ENCODE measurements at places on chromosomes 3 and 15.

GRCh38 chr15:77710637-77711036 is 77.9 kb upstream of the LINGO1 start:
- DNase-seq = no peak

DNA sequence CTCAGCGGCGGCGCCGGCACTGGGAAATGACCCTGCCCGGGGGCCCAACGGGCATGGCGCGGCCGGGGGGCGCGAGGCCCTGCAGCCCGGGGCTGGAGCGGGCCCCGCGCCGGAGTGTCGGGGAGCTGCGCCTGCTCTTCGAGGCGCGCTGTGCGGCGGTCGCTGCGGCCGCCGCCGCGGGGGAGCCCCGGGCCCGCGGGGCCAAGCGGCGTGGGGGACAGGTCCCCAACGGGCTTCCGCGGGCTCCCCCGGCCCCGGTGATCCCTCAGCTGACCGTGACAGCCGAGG is 172 bp downstream of the ITPKA start:
- no peak for DNase-seq

DNA sequence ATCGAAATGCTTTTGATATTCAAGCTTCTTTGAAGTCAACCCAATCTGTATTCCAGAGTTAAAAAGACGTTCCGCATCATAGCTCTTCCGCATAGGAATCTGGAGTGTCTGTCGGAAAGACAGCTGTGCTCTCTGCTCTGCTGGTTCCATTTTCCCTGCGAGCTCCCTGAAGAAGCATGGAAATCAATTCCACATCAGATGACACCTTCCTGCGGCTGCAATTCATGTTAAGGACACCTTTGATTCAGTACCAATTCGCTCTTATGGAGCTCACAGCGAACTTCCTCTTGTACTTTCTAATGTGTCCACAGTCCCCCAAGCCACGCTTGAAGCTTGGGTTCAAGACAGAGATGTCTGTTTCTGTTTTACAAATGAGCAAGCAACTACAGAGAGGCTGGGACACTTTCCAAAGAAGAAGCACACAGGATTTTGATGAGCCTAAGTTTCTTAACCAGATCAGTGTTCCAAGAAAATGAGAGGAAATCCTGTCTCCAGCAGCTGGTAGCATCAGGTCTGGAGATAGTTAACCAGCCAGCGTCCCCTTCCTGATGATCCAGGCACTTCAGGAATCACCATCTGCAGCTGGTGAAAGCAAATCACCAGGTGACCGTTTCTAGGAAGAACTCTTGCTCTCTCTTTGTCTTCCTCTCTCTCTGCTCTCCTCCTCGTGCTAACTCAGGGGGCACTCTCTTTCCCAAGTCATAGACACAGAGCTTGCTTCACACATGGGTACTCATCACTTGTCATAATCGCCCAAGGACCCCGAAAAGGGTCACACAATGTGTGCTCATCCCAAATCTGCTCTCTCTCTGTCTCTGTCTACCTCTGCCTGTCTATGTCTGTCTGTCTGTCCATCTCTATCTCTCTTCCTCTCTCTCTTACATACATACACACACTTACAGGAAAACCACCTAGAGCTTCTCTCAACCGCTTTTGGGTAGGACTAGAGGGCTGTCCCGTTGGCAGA is 281.8 kb downstream of the FAM43A start:
- DNase-seq = no peak

GRCh38 chr3:177681852-177682251 is 484.6 kb upstream of the TBL1XR1 start:
- no peak for DNase-seq

- DNase-seq = no peak
These were observed 247.1 kb downstream of the CHST2 start for GRCh38 chr3:143366672-143367071.

- no peak for DNase-seq
These were observed 8.9 kb downstream of the DNAJC19 start for GRCh38 chr3:180980611-180981010.

GRCh38 chr3:66036586-66037148 is 2.1 kb downstream of the MAGI1 start:
- no peak for DNase-seq

DNA sequence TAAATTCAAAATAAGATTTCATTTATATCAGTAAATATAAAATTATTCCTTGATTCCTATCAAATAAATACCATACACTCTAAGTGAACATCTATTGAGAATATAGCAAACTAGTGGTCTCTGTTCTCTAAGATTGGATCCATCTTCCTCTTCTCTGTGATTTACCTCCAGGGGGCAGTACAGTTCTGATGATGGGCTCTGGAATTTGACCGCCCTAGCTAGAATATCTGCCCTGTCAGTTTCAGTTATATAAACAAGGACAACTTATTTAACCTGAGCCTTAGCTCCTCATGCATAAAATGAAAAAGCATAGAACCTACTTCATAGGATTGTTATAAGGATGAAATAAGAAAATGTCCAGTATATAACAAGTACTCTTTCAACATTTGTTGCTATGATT is 171.1 kb upstream of the CCDC54 start:
- DNase-seq = no peak

DNA sequence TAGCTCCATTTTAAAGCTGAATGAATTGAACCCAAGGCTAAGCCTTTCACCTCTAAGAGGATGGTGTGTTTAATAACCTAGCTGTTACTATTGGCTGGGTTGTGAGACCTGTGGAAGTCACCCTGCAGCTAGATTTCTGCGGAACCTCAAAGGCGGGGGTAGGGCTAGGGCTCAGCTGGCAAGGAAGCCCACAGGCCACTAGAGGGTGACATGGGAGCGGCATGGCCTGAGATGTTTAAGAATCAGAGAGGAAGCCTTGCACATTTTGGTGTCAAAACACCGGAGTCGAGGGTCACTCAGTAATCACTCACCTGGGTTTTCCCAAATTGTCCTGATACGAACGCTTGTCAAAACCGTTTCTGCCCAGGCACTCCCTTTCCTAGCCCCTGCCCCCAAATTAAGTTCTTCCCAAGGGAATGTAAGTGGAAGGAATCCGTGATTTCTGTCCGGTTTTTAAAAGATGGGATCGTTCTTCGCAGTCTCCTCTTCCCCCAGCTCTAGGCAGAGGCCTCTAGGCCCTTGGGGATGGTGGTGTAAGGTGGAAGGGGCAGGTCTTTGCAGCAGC is 3.8 kb upstream of the ACAD9 start:
- DNase-seq = no peak

DNA sequence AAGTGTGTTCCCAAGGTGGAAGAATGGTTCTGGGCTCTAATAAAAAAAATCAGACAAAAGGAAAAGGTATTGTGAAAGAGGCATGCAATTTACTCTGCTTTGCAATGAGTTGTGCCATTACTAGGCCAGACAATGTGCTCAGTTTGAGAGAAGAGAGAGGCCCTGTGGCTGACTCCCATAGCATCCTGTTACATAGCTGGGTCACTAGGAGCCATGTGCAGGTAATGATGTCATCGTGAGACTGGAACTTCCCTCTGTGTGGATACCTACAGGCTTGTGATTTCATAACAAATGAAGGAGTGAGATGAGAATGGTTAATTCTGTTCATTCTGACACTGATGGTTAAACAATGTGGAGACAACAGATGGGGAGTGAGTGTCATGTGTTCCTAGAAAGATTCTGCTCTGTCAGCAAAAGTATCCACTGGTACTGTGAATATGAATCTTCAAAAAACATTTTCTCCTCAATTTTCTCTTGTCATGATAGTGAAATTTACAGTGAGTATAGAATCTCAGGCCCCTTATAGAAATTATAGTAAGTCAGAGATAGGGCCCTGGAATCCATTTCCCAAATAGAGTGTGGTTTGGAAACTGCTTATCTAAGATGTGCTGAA is 648.7 kb upstream of the DPPA4 start:
- no peak for DNase-seq

DNA sequence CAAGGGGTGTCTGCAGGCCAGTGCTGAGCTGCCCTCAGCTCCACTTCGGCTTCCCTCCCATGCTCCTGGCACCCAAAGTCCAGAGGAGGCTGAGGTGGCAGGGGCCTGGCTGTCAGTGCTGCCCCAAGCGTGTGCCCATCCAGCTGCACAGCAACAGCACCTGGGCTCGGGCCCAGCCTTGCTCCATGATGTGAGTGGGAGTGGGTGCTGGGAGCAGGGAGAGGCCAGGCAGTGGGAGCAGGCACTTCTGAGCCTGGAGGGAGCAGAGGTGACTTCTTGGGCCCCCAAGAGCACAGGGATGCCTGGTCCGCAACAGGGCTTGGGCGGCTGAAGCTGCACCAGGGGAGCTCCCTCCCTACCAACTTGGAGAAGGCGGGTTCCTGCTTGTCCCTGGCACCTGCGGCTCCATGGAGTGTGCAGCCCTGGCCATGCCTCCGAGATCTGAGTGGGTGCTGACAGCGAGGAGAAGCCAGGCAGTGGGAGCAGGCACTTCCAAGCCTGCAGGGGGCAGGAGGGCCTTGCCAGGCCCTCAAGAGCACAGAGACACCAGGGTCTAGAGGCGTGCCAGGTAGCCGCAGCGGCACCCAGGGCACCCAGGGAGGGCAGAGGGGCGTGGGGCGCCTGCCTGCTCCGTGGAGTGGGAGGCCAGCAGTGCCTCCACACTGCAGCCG is 366.7 kb upstream of the SGO1 start:
- DNase-seq = no peak

DNA sequence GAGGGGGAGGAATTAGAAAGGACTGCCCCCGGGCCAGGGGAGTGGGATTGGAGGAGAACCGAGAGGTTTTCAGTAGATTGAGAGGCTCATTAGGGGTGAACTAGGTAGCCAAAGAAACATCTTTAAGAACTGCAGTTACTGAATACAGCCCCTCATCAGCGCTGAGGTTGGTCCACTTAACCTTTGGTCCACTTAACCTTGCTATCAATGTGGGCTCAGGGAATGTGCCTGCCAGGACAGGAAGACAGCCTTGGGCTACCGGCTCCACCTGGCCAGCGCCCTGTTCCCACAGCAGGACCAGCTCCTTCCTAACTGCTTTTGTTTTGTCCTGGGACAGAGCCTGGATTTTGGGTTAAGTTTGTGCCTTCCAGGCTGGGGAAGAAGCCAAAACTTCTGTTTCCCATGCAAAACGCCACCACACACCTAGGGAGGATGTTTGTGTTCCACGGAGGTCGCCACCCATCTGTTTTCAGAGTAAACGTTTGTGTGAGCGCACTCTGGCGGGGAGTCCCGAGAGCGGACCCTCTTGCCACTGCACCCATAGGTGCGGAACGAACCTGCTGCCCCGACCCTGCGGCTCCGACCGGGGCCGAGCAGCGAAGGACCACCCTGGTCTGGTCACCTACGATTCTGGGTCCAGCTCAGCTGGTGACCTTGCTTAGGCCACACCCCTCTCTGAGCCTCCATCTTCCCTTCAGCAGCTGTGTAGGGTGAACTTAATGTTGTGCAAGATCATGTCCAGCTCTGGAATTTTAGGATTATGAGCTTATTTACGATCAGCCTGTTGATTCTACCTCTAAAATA is 107.4 kb downstream of the VGLL4 start:
- DNase-seq = no peak

GRCh38 chr3:126194713-126195305 is 14.4 kb upstream of the ALDH1L1 start:
- DNase-seq = no peak

DNA sequence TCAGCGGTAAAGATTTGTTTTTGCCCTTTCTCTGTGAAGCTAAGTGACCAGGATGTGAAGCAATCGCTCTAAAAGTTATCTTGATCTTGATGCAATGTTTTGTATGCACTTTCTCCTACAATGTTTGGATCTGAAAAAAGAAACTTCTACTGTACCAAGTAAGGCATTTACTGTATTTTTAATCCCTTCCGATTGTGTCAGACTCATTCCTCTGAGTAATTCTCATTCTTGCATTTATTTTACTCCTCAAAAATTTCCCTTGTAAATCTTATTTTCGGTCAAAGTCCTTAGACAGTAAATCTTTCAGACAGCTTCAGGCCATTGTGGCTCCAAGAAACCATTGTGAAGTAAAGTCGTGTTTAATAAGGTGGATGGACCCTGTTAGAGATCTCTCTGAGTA is 141.9 kb downstream of the TP63 start:
- no peak for DNase-seq

- no peak for DNase-seq
These were observed 60.3 kb upstream of the FNDC3B start for GRCh38 chr3:171979081-171979480.

DNA sequence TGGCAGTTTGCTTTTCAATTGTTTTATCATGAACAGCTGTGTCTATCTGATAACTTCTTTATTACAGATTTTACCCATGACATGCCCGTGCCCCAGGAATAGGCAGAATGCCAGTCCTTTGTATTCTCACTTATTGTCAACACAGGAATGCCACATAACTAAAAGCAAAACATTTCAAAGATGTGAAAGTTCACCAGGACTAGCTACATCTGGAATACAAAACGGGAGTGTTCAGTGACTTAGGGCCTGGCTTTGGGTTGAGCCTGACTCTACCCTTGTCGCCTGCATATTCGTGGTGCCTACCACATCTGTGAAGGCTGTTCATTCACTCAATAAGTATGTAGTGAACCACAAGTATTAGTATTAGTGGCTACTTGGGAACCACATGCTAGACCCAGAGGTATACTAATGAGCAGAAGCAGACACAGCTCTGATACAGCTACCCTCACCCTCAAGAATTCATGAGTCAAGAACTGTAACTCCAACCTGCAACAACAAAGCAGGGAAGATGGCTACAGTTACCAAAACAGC is 2.9 kb downstream of the TNFSF10 start:
- no peak for DNase-seq

DNA sequence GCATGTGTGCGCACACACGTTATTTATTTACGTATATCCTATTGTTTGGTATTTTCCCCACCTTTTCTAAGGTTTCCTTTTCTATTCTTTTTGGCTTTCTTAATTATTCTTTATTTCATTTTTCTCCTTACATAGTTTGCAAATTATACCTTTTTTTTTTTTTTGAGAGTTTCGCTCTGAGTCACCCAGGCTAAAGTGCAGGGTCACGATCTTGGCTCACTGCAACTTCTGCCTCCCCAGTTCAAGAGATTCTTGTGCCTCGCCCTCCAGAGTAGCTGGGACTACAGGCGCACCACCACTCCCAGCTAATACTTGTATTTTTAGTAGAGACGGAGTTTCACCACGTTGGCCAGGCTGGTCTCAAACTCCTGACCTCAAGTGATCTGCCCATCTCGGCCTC is 20.0 kb upstream of the CILP start:
- DNase-seq = no peak

DNA sequence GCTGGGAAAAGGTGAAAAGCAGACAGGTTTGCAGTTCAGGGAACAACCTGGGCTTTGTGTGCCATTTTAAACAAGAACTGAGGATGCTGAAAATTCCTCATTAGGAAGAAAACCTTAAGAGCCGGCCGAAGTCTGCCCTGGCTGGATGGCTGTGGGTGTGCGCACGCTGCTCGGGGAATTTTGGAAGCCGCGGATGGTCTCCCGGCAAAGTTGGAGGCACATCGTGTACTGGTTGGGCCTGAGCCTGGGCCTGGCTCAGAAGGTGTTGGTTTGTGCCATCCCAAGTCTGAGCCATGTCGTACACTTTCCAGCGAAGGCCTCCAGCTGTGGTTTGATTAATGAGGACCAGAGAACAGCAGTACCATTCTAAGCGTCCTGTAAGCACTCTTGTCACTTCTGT is 188.2 kb downstream of the ATP10A start:
- DNase-seq = no peak

Measured in esophagus squamous epithelium (tissue), 5 donors.